ENCODE measurements at places on chromosomes 6 and 20.

DNA sequence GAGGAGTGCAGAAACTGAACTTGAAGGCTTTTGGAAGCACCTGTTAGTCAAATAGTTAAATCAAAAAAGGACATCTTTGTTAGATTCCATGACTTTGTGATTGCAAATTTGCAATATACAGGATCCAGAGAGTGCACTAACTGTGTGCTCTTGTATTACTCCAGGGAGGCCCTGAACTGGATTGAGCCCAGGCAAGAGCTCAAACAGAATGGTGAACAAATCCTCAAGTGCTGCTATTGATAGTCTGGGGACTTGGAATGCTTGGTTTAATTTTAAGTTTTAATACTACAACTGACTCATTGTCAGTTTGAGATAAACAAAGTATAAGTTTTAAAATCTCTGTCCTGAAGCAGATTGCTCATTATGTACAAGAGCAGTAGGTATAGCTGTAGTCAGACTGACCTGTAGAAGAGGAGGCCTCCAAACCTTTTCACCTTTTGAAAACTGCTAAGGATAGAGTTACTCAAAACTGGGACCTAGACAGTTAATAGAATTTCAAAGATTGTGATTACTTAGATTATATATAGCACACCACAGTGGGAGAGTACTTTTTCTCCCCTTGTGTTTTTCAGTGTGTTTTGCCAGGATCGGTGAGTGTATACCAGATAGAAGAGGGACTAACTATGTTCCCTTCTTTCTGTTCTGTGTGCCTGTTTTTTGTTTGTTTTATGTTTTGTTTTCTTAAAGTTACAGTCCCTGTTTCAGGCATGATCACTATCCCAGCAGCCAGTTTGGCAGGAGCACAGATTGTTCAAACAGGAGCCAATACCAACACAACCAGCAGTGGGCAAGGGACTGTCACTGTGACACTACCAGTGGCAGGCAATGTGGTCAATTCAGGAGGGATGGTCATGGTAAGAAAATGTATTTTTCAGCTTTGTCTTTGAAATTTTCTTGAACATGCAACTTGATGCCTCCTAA, 18.3 kb downstream of the NFYA start:
- DNase-seq = no peak

DNA sequence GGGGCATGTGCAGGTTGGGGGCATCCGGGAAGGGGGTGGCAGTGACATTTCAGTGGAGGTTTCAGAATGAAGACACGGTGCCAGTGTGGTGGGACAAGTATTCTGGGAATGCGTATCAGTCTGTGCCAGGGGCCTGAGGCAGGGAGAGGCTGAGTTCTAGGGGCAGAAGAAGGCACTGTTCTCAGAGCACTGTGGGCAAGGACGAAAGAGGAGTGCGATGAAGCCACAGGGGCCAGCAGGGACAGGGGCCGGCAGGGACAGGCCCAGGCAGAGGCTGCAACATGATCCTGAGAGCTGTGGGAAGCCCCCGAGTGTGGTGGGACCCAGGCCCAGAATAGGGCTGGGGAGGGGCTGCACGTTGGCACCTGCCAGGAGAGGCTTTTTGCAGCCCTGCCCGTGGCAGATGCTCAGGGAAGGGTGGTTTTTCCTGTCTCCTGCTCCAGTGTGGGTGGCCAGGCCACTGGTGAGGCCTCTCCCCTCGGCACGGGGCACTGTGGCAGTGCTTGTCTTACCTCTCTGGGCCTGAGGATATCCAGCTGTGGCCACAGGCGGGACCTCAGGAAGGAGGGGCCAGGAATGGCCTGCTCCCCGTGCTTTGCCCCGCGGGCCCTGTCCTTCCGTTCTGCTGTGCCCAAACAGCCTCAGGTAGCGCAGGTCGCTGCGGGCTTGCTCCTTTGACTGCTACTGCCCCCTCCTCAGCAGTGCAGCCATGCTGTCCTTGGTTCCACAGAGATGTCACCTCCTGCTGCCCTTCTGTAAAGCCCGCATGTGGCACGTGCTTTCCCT, 10.0 kb downstream of the ENTPD6 start:
- no peak for DNase-seq

DNA sequence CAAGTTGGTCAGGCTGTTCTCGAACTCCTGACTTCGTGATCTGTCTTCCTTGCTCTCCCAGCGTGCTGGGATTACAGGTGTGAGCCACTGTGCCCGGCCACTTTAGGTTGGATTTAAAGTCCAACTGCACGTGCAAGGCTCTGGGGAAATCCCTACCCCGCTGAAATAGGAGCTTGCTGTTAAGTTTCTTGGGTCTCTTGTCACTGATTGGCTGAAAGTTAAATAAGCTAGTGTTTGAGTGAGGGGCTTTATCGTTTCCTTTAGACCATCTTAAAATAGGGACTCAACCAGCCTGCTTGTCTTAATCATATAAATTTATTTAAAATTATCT, 11.1 kb upstream of the SERINC1 start:
- DNase-seq = no peak

DNA sequence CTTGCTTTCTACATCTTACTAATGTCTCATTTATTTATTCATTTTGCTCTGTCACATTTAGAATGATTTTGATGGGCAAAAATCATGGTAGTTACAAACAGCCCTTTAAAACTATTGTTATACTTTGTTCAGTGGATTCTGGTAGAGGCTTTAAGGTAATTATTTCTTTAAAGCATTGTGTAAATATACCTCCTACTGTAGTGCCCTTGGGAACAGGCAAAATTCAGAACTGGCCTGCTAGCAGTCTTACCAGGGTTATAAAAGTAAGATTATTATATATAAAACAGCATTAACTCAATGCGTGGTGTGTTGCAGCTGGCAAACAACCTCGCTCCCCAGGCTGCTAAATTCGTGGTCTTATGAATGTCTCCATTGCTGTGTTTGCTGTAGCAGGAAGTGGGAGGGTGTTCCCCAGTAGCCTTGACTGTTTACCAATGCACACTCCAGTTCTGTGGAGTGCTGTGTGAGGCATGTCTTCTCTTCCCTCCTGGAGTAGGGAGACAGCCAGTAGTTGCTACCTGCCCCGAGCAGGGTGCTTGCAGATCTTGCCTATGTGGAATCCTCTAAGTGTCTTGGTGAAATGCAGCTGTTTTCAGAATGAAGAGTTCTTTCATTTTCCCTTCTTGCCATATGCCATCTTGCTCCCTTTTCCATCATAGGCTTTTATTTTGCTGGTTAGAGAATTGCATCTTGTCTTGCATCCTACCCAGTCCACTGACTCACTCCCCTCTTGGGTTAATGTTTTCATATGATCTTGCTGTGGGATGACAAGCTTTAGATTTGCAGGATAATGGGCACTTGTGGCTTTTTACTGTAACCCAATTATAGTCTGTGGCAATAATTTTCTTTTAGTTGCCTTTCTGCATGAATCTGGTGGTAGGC, 45.3 kb downstream of the IGF2R start:
- no peak for DNase-seq

GRCh38 chr6:117265410-117266256, at the start of gene VGLL2:
TSS of gene VGLL2 (plus strand) at chr6:117265558. CDS start at chr6:117265764, 206 bp downstream.
- no peak for DNase-seq

DNA sequence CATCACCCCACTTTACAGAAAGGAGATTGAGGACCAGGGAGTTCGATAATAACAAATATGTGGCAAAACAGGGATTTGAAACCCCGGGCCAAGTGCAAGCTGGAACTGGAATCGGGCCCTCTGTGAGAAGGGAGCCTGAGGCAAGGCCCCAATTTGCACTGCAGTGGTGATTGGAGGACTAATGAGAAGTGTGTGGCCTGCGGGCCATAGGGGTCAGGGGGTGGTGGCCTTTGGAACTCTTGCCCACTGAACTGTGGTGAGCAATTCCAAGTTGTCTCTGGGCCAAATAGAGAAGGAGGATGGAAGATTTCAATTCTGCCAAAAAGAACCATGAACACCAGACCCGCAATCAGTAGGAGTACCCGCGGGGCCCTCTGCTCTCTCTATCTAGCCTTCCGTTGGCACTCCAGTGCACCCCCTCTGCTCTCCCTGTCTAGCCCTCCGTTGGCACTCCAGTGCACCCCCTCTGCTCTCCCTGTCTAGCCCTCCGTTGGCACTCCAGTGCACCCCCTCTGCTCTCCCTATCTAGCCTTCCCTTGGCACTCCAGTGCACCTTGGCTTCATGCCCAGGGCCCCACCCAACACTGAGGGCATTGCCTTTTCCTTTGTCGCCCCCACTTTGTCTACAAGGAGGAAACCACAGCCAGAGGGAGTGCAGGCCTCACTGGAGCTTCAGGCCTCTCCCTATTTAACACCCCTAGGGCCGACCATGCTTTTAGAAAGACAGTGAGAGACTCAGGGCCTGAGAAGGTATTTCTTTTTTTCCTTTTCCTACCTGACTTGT, 6.0 kb upstream of the PTPRA start:
- no peak for DNase-seq
